ENCODE measurements at places on chromosomes 6 and 20. TPM values are rescaled to one million over a fixed set of nuclear protein-coding genes. Genes with fewer than 3 reads are reported as not detected.

DNA sequence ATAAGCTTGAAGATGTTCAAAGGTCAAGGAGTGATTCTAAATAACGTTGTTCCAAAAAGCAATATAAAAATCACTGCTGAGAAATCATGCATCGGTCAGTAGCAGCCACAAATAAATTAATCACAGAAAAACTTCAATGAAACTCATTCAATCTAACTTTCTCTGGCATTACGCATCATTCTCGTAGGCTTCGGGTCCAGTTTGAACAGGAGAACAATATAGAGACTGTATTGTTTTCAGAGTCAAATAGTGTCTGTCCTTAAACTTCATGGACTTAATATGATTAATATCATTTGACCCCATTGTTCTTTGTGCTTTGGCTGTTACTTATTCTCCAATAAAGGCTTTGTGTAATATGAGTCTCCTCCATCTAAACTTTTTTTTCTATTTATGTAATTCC is 200.4 kb downstream of the C6orf118 start:
- no peak for DNase-seq

KCNK17 gene
- total RNA-seq: not detected

DNA sequence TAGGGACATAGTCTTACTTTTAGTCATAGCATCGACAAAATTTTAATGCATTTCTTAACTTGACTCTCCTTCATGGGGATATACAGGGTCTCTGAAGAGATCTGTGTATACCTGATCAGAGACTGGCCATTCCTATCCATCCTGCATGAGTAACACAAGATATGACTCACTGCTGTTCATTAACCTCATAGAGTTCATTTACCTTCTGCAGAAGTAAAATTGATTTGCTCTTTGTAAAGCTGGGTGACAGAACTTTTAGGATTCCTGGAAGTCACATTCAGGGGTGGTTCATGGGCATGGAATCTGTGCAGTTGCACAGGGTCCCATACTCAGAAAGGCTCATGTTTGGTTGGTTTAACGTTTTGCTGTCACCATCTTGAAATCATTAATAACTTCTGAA is 53.2 kb downstream of the PDE7B start:
- no peak for DNase-seq

GRCh38 chr20:920311-920710 is 4.2 kb upstream of the ANGPT4 start:
- no peak for DNase-seq

PPIL6 gene
- 1.6 TPM for total RNA-seq

DNA sequence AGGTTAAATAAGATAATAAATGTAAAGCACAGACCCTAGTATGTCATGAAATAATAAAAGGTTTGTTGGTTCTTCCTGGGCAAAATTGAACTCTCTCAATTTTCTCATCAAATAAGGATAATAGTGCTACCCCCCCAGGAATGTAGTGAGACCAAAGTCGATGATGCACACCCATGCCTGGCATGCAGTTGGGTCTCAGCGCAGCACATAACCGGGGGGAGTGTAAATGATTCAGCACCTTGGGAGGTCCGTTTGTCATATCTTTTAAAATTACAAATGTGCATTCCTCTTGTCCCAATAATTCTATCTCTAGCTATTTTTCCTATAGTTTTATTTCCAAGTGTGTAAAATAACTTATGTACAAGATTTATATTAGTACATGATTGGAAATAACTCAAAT is 31.3 kb upstream of the CCDC167 start:
- no peak for DNase-seq

DNA sequence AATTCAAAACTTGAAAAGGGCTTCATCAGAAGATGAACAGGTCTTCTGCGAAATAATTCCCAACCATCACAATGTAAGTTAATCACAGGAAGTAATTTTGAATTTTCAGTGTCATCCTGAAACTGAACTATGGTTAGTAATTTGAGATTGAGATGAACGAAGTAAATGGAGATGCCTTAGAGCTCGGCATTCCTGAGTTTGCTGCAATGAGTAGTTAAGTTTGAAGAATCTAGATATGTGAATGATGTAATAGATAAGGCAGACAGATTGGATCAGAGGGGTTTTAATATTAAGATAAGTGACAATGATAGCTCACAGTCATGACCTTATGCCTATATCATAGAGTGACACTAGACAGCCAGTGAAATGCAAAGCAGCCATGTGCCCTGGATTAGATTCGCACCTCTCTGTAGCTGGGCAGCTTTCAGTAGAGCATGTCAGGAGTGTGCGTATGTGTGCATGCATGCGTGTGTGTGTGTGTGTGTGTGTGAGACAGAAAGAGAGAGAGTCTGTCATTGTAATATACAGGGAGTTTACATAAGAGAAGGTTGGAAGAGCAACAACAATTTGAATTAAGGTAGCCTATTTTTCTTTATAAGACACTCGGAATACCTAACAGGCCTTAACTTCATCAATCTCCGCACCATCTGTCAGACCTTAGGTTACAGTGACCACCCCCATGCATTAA is 233.0 kb downstream of the GMPR start:
- no peak for DNase-seq

PSMB9 gene
- 23.0 TPM for total RNA-seq

ARFGEF3 gene
- 13.4 TPM for total RNA-seq

MYCT1 gene
- 8.4 TPM for total RNA-seq

PLN gene
- not detected for total RNA-seq

DNA sequence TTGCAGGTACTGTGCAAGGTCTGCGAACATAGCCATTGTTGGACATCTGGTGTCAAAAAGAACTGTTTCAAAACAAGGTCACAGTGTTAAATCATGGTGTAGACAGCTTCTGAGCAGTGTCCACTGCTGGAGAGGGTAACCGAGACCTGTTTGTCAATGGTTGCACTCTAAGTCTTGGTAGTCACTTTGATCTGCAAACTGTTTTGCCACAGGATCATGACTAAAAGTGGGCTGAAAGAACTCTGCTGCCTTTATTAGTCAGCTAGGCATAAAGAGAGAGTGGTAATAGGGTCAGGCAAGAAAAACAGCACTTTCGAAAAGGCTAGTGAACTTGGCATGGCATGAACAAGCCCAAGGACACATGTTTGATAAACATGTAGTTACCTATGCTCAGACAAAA is 552.3 kb upstream of the CITED2 start:
- DNase-seq: no peak

Data from kidney epithelial cell (primary cell).